DMS79 (cell line): ENCODE measurements at places on chromosomes 2 and 18.

GRCh38 chr2:70009762-70010575, 48.5 kb upstream of the ASPRV1 start:
- no peak for DNase-seq

GRCh38 chr18:50825621-50826020, 5.8 kb upstream of the MRO start:
- DNase-seq = no peak

DNA sequence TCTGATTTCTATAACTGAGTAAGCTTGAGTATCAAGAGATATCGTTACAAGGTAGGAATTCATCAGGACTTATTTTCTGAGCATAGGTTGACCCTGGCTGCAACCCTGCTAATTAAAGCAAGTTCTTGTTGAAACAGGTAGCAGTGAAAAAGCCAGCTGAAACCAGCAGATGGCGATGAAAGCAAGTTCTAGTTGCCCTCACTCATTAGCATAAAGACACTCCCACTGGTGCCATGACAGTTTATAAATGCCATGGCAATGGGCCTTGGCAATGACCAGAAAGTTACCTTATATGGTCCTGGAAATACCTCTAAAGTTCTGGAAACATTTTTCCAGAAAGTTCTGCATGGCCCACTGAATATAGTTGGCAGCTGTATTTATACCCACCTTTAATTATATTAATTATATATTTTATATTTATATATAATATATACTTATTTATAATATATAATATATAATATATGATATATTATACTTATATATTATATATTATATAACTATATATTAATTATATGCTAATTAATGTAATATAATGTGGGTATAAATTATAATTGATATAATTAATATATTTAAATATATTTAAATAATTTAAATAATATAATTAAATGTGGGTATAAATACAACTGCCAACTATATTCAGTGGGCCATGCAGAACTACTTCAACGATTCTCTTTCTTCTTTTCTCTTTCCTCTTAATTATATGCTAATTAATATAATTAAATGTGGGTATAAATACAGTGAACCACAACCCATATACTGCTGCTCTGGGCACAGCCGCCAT, 188.0 kb downstream of the CDH7 start:
- DNase-seq = no peak

DNA sequence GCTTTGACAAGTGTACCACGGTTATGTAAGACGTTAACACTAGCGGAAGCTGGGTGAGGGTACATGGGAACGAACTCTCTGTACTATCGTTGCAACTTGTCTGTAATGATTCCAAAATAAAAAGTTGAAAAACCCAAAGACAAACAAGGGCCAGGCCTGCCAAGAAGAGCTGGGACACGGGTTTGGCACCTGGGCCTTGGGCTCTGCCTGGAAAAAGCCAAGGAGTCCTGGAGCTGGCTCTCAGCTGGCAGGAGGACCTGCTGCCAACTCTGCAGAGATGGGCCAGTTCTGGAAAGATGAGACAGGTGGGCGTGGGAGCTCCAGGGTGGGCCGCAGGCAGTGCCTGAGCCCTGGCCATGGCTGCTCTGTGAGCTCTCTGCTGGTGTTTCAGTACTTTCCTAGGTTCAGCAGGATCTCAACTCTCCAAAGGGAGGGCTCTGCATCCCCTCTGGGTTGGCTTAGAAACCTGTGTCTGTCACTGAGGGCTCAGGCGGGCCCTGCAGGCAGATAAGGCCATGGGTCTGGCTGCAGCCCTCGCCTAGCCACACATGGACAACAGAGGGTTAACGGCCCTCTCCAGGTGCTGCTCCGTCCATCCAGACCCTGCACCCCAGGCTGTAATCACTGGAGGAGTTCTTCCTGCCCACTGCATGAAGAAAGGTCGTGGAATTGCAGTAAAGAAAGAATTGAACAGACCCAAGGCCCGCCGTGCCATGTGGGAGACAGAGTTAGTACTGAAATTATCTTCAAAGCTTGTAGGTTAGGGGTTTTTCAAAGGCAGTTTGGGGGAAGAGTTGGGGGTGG, 89.9 kb downstream of the RHOB start:
- DNase-seq = no peak

GRCh38 chr2:51344886-51345285, 313.0 kb upstream of the NRXN1 start:
- DNase-seq = no peak

DNA sequence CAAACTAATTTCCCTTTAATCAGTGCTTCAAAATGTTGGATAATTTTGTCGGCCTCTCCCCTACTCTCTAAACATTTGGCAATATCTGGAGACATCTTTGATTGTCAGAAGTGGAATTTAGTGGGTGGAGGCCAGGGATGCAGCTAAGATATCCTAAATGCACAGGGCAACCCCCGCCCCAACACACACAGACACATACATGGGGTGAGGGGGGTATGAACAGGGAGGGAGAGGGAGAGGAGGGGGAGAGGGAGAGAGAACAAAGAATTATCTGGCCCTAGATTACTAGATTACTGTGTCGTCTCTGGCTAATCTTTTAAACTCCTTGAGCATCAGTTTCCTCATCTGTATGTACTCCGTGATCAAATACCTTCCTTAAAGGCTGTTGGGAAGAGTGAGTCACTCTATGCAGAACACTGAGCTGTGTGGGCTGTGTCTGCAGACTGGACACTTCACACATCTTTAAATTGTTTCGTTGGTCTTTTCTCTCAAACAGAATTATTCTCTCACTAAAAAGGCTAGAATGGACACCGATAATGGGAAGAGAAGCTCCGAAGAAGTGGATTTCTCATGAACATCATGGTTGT, 2.9 kb downstream of the RNF149 start:
- no peak for DNase-seq

- no peak for DNase-seq
Measured at GRCh38 chr2:188478724-188479123, 187.1 kb downstream of the GULP1 start.

DNA sequence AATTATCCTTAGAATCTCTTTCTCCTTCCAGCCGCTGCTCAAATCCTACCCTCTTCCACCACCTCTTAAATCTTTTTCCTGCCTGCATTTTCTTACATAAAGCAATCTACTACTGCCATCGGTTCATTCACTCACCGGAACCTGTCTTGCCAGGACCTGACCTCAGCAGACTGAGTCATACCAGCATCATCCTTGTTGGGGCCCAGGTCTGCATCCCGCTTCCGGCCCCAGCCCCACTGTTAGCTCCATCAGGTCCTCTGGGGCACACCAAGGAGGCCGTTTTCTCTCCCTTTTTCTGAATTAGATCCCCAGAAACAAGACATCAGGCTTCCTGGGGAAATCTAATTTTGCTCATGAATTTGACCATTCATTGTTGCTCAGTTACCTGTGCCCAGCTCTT, 42.7 kb upstream of the TGFA start:
- no peak for DNase-seq

GRCh38 chr2:235957251-235957650, 210.9 kb downstream of the GBX2 start:
- DNase-seq = no peak

- no peak for DNase-seq
Measured at GRCh38 chr2:158668001-158668765, 126.9 kb upstream of the DAPL1 start.

GRCh38 chr2:144409241-144409640, 110.7 kb downstream of the ZEB2 start:
- DNase-seq = no peak

GRCh38 chr2:10785260-10785659, 27.3 kb downstream of the PDIA6 start:
- no peak for DNase-seq

GRCh38 chr2:13201924-13202323, 485.2 kb downstream of the TRIB2 start:
- DNase-seq = no peak

GRCh38 chr2:238143239-238143951, 4.9 kb downstream of the KLHL30 start:
- DNase-seq = no peak

DNA sequence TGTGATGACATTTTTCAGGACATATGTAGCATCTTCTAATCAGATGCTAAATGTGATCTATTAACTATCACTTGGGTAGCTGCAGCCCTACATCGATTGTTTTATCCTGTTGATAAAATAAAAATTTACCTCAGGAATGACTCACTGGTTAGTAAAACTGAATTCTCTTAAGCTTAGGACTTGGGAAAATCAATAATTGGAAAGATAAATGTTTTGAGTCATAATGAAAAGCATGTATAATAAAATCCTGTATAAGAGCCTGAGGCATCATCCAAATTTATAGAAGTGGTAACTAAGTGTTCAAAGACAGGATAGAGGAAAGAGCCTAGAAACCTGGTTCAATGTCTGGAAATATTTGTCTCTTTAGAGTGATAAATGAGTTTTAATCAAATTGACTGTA, 168.1 kb upstream of the VWC2L start:
- DNase-seq = no peak

- DNase-seq = no peak
Measured at GRCh38 chr2:118838741-118839455, 8.6 kb downstream of the EN1 start.

GRCh38 chr2:10844097-10844496, 31.5 kb upstream of the PDIA6 start:
- peak; percentile 16 for DNase-seq

GRCh38 chr2:176503776-176504175, 234.5 kb downstream of the MTX2 start:
- no peak for DNase-seq

GRCh38 chr2:160076241-160076640, 13.8 kb upstream of the PLA2R1 start:
- no peak for DNase-seq

DNA sequence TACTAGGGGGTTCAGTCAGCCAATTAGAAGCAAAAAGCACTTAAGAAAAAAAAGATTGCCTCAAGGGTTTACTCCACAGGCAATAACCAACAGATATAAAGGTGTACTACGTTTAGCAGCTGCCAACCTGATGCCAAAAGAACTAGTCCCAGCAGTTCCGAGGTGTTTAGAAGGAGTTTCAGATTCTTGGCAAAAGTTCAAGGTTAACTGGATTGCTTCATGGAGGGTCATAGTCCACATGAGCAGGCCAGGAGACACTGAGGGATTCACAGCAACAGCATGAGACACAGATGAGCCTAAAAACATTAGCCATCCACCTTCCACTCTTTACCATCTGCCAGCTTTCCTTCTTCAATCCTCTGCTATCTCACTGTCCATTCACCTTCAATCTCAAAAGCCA, 4.9 kb upstream of the DNAH7 start:
- peak; percentile 23 for DNase-seq

- DNase-seq = no peak
Measured at GRCh38 chr2:144597894-144598593, 78.1 kb upstream of the ZEB2 start.

DNA sequence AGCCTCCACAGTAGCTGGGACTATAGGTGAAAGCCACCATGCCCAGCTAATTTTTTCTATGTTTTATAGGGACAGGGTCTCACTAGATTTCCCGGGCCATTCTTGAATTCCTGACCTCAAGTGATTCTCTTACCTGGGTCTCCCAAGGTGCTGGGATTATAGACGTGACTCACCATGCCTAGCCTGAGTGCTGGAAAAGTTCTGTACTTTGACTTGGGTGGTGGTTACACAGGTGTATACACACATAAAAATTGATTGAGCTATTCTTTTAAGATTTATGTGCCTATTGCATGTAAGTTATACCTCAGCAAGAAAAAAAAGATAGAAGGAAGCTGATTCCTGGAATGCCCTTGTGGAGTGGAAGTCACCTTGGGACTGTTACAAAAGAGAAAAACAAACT, 34.8 kb upstream of the KCNF1 start:
- DNase-seq = no peak

DNA sequence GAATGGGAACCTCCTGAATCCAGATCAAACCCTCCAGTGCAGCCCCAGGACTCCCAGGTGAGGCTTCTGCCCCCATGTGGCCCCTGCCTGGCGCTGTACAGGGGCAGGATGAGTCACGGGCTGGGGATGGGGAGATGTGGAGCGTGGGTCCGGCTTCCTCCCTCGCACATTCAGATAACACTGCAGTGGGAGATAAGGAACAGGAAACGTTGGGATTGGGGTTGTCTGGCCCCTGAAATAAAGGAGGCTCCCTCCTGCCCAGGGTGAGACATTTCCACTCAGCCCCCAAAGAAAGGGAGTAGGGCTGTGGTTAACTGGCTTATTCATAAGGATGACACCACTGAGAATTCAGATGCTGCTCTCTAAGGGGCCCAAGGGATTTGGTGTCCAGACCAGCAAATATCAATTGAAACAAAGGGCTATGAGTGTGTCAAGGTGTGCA, 30.7 kb downstream of the IGFBP5 start:
- DNase-seq = no peak

DNA sequence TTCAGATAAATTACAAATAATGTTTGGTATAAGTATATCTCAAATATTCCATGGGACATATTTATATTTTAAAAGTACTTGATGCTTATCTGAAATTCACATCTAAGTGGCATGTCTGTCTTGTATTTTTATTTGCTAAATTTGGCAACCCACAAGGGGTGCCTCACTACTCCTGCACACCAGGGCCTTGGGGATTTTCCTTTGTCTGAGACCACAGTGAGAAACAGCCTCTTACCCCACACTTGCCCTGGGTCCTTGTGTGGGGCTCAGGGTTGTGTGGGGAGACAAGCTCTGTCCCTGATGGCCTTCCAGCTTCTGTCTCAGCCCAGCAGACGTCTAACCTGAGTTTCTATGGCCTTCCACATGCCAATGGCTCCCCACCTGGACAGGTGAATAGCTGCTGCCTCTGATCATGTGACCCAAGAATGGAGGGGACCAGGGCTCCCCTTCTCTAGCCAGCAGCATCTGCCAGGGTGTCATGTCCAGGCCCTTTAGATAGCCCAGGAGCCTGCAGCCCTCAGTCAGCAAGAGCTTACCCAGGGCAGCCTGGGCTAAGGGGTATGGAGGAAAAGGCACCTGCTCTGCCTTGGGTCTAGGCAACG, 49.5 kb upstream of the MRPL33 start:
- DNase-seq = no peak

GRCh38 chr2:38187541-38188011, 111.6 kb upstream of the CYP1B1 start:
- DNase-seq = no peak

- DNase-seq = no peak
Measured at GRCh38 chr18:44548291-44549221, 132.1 kb upstream of the SETBP1 start.

DNA sequence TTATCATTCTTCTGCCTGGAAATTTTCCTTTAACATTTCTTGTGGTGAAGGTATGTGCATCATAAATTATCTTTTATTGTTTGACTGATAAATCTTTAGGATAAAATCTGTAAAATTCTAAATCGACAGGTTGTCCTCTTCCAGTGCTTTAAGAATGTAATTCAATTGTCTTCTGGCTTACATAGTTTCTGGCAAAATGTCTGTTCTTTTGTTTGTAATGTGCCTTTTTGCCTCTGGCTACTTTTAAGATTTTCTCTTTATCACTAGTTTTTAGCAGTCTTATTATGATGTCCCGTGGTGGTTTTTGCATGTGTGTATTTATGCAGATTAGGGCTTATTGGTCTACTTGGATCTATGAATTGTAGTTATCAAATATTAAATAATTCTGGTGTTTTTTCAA, 203.6 kb upstream of the COPS8 start:
- DNase-seq = no peak
